ENCODE measurements at places on chromosomes 4 and X.

DNA sequence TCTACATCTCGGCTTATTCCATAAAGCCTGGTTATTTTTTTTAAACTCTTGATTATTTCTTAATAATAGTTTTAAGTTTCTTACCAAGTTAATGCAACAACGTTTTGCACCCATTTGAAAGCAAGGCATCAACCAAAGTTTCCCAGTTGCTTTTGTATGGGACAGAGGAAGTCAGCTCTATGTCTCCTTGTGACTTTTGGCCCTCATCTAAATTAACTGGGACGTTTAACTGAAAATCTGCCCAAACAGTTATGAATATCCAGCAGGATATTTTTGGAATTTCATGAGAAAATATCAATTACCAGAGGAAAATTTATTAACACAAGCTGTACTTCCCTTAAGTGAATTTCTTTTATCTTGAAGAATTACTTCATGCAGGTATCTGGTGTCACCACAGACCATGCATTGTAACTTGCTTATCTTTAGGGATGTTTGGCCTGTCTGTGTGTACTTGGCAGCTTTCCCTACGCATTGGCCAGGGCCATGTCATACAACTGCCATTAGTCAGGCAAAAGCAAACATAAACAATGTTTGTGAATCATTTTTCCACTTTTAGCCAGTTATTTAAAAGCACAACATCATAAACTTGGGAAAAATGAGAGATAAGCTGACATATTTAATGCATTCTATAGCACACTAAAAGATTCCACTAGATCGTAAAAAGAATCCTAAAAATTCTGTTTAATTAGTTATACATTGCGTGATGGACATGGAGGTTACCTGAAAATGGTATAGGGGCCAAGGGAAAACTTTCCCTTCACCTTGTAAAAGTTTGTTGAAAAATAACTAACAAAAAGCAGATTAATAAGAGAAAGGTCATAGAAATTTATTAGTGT, 101.4 kb upstream of the PDE5A start:
- DNase-seq, result peak; percentile 84

GRCh38 chr4:57110640-57111511, 691 bp upstream of the IGFBP7 start:
- no peak for DNase-seq

DNA sequence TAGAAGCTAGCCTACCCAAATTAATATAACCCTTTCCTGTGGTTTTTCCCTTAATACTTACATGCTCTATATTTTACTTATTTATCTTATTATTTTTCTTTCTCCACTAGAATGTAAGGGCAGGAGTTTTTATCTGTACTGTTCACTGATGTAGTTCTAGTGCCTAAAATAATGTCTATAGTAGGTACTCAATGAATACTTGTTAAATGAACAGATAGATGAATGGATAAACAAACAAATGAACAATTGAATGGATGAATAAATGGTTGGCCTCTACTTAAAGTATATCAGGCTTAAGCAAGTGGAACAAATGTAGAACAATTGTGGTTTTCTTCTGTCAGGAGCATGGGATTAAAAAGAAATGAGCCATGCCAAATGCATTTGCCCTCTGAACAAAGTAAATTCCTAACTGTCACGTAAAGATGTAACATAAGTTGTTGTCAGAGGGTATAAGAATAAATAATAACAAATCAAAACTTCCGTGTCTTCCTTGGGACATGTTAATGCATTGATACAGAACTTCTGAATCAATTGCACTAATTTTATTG, 54.1 kb downstream of the SYTL5 start:
- DNase-seq, result no peak

DNA sequence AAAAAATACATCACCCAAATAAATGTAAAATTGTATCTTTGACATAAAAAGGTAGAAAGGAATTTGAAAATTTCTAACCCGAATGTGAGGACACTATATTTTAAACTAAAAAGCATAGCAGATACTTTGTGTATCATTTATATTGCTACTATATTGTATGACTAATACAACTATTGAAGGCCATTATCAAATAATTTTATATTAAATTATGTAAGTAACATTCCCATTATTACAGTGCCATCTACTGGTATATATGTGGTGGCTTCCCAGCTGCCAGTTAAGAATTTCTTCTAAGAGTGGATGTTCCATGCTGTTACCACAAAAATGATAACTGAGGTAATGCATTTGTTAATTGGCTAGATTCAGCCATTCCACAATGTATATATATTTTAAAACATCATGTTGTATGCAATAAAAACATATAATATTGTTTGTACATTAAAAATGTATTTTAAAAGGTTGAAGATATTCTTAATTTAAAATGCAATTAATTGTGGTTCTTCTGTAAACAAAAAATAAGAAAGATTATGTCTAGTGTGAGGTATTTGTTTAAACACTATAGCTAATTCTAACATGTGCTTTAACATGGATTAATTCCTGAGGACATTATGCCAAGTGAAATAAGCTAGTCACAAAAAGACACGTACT, 65.3 kb downstream of the EGF start:
- peak; percentile 26 for DNase-seq

DNA sequence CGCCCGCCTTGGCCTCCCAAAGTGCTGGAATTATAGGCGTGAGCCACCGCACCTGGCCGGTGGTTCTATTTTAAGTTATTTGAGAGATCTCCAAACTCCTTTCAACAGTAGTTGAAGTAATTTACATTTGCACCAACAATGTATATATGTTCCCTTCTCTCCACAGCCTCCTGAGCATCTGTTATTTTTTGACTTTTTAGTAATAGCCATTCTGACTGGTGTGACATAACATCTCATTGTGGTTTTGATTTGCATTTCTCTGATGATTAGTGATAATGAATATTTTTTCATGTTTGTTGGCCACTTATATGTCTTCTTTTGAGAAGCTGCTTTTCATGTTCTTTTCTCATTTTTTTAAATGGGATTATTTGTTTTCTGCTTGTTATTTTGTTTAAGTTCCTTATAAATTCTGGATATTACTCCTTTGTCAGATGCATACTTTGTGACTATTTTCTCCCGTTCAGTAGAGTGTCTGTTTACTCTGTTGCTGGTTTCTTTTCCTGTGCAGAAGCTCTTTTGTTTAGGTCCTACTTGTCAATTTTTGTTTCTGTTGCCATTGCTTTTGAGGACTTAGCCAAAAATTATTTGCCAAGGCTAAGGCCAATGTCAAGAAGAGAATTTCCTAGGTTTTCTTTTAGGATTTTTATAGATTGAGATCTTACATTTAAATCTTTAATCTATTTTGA, 213.2 kb downstream of the ARHGAP24 start:
- no peak for DNase-seq

DNA sequence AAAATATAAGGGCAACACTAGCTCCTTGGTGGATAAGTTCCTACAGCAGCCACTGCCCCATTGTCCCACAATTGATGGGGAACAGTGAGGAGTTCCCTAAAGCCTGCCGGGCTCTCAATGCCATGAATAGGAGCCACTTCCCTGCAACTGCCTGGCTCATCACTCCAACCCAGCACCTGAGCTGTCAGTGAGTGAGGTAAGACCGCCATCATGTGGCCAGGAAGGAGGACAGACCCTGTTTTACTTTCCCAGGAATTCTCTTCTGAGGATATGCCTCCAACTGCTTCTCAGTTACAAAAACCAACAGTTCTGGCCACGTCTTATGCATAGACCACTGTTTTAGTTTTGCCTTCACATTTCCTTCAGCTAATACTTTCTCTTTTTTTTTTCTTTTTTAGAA, 45.5 kb downstream of the SRPX start:
- no peak for DNase-seq

GRCh38 chr4:111943796-111944203, 201.5 kb upstream of the FAM241A start:
- DNase-seq, result no peak

- no peak for DNase-seq
Observed at GRCh38 chr4:137514406-137515111, 17.7 kb downstream of the PCDH18 start.

- DNase-seq, result no peak
Observed at GRCh38 chrX:49037883-49038475, 5.2 kb downstream of the TFE3 start.

- DNase-seq, result no peak
Observed at GRCh38 chrX:151984328-151984727, 9.9 kb upstream of the GABRE start.

- DNase-seq, result no peak
Observed at GRCh38 chr4:124883632-124884031, 171.1 kb upstream of the ANKRD50 start.

DNA sequence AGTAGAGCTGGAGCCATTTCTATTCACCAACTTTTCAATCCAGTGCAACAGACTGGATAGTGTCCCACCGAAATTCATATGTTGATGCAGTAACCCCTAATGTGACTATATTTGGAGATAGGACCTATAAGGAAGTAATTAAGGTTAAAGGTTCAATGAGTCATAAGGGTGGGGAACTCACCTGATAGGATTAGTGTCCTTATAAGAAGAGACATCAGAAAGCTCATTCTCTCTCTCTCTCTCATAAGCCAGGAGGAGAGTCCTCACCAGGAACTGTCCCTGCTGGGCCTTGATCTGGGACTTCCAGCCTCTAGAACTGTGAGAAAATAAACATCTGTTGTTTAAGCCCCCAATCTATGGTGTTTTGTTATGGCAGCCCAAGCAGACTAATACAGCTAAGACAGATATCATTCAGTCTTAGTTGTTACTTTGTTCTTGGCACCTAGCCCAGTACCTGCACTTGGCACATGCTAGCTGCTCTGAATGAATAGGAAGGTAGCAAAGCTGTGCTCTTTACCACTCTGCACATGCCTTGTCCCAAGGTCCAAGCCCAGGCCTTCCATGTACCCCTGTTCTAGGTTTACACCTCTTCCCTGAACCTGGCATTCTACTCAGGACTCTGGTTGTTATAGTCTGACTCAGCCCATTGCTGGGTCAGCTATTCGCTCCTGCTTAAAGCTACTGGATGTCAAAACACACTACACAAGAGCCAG, 19.2 kb upstream of the BRS3 start:
- no peak for DNase-seq

- no peak for DNase-seq
Observed at GRCh38 chr4:78902298-78902697, 36.9 kb downstream of the PAQR3 start.

DNA sequence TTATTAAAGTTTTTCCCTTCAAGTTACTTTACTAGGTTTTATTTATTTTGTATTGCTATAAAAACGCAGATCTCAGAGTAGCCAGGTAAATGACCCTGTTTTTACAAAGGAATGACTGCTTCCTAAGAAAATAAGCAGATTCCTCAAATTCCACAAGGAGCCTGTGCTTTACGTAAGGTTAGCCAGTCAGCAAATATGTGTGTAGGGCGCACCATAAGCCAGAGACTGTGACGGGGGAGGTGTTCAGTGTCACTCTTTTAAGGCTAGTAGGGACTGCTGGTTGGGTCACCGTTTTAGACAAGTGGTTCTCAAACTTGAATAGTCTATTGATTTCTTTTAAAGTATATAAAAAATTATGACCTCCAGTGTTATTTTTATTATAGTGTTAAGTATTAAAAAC, 119.9 kb downstream of the ANK2 start:
- DNase-seq, result no peak

GRCh38 chrX:77918568-77918967, 8.1 kb downstream of the ATP7A start:
- no peak for DNase-seq

DNA sequence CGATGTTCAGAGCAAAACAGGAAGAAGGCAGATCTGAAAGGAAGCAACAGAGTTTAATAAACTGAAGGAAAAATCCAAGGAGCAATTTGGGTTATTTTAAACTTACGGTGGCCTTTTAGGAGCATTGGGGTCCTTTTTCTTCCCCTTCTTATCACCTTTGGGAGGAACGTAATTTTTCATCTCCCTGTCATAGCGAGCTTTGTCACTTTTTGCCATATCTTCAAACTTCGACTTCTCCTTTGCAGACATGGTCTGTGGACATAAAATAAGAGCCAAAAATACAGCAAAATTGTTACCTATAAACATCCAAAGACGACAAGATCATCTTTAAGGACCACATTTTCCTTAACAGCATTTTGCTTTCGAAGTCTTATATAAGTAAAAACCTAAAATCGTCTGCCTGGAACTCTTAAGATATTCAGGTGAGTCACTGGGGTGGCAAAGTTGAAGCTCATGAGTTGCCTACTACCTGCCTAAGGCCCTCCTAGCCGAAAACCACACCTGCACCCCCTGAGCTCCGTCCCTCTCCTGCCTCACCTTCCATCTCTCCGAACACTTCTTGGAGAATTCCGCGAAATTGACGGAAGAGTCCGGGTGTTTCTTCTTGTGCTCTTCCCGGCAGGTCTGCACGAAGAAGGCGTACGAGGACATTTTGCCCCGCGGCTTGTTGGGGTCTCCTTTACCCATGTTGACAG, 1.0 kb downstream of the HMGB2 start:
- DNase-seq, result no peak

GRCh38 chr4:106289737-106290136, 26.3 kb downstream of the TBCK start:
- DNase-seq, result no peak

DNA sequence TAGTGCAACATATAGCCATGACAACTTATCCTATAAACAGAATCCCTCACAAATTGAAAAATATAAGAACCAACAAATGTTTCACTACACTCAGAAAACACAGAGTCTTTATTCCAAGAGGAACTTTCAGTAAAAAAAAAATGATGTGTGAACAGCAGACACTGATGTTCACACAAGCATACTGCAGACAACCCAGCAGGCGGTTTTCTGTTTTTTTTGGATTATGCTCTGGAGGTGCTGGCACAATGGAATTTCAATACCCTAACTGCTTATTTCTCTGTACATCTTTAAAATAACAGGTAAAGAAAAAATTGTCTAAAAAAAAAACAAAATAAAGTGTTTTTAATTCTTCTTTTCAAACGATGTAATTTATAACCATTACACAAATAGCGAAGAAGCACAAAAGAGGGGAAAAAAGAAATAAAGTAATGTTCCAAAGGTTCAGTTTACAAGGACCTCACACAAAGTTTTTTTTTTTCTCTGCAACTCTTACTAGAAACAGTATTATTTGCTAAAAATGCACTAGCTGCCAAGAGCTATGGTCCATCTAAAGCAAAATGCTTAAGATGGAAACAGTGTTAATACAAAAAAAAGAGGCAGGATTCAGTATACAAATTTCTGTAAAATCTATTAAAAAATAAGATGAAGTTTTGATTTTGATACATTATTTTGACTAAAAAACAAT, 55.3 kb downstream of the ANAPC10 start:
- DNase-seq, result no peak

DNA sequence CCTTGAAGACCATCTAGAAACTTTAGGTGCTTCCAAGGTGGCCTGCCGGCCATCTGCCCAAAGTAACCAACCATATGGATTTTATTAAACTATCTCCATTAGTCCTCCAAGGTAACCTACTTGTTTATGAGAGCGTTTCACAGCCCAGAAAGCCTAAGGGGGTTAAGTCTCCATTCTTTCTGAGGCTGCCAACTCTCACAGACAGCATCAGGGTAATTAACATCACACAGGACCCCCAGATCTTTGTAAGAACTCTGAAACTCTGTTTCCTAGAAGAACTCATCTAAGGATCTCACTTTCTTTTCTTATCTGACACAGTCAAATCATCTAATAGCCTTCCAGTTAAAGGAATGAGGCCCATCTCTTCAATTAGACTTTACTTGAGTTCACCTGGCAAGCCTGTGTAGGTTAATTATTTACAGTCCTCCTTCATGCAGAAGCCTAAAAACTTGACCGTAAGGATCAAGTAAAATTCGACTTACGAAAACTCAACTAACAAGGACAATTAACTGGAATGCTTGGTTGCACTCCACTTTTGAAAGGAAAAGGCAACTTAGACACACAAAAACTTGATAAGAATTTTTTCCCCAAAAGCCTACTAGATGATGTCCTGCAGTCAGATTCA, 252.5 kb downstream of the GRIA3 start:
- DNase-seq, result no peak

- no peak for DNase-seq
Observed at GRCh38 chr4:182297659-182298058, 54.5 kb downstream of the TENM3 start.

GRCh38 chr4:15469402-15470127, at the start of gene CC2D2A:
TSS of gene CC2D2A (plus strand) at chr4:15469882. CDS start at chr4:15475933, 6,051 bp downstream.
- DNase-seq, result no peak
